ENCODE measurements at places on chromosomes 3 and 15.
A peak's percentile ranks its signal among the peaks of the same experiment; 100 is the strongest.

DNA sequence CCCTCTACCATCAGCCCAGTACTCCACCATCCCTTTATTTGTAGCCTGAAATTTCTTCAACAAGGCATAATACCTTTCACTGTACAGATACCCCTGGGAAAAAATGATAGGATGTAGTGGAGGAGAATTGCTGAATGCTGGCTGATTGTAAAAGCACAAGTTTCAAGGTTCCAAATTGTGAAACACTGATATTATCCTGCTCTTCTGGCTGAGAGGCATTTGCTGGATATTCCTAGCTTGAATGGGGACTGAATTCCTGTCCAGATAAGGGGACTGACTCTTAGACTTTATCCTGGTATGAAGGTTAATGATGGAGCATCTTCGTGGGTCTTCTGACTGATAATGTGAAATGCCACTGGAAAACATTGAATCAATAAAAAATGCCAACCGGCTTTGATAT, 9.0 kb upstream of the C3orf85 start:
- DNase-seq, result no peak

DNA sequence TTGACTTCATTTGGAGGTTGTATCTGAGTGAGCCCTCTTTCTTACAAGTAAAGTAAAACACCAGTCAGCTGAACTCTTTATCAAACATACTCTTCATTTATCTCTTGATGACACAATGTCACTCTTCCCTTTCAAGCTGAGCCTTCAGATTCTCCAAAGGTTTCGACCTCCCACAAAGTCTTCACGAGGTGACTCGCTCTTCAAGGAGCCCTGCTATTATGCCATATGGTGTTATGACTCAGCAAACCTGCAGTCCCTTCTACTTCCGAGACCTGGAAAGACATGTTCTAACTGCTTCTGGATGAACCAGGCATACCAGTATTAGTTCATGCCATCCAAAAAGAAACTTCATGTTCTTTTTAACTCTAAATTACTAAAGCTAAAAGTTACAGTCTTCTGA, 23.1 kb downstream of the AADAC start:
- DNase-seq, result peak; percentile 12

DNA sequence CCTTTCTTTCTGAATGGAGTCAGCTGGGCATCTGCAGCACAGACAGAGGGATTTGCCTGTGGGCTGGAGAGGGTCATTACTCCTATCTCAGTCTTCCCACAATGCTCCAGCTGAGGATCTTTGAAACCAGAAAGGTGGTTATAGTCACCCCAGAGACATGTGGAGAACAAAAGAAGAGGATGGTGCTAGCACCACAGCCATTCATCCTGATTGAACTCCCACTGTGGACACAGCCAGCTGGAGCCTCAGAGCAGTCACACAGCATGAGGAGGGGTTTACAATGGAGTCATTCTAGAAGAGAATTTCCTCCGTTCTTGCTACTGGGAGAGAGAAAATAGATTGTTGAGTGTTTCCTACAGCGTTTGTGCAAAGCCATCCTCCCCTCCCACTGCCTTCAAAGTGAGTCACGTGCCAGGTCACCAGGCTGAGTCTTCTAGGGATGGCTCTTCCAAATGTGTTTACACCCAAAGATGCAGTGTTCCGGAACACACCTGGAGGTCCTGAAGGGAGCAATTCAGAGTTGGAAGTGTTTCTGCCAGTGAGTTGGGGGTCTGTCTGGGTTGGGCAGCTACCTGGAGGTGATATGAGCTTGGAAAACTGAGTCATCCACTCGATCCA, 18.9 kb upstream of the GREM1 start:
- no peak for DNase-seq

DNA sequence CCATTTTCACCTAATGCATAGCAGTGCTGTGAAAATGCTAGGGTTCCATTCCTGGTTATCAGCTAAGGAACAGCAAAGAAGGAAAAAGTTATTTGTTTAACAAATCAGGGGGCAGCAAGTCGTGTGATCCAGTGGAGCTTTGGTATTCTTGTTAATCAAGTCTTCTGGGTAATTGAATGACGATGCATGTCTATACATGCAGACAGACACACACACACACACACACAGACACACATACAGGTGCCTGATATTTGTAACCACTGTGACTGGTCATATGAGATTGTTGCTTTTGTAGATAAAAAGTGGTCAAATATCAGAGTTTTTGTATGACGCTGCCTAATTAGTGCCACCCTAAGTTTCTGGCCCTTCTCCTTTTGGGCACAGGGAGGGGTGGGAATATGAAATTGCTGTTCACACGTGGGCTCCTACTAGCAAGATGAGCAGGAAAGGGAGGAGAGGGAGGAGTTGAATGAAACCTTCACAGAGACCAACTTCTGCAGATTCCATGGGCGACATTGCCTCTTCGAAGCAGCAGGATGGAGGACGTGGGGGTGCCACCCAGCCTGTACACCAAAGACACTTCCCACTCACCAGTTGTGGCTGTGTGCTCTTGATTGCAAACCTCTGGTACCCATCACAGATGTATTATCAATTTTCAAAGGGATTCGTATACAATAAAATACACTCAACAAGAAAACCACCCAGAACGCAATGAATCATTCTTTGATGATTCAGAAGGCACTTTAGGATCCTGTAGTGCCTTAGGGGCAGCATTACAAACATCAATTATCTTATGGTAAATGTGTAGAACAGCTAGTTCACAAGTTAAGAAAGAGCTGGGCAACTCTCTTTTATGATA, 281.9 kb upstream of the ICE2 start:
- DNase-seq, result no peak

DNA sequence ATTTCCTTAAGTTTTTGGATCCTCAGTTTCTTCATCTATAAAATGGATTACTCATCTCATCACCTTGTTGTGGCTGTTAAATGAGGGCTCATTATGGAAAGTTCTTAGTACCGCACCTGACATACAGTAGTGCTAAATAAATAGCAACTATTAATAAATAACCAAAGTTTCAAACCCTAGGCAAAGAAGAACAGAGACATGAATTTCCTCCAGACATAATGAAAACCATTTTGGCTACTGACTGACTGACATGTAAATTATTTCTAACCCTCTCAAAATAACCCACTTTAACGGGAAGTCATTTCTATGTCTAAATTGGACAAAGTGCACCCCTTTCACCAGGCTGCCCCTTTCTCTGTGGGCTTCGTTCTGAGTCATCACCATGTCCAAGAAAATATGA, 17.4 kb upstream of the KLHL6 start:
- no peak for DNase-seq

DNA sequence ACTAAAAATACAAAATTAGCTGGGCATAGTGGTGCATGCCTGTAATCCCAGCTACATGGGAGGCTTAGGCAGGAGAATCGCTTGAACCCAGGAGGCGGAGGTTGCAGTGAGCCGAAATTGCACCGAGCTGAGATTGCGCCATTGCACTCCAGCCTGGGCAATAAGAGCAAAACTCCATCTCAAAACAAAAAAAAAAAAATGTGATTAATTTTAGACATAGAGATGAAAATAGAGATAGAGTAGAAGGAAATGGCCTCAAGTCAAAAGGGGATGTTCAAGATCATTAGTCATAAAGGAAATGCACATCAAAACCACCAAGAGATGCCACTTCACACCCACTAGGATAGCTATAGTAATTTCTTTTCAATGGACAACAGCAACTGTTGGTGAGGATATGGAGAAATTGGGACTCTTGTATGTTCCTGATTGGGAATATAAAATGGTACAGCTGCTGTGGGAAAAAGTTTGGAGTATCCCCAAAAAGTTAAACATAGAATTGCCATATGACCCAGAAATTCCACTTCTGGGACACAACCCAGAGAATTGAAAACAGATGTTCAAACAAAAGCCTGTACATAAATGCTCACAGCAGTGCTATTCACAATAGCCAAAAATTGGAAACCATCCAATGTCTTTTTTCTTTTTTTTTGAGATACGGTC, 55.4 kb downstream of the ABHD2 start:
- DNase-seq, result no peak
